ENCODE measurements at places on chromosomes 13 and 19.

DNA sequence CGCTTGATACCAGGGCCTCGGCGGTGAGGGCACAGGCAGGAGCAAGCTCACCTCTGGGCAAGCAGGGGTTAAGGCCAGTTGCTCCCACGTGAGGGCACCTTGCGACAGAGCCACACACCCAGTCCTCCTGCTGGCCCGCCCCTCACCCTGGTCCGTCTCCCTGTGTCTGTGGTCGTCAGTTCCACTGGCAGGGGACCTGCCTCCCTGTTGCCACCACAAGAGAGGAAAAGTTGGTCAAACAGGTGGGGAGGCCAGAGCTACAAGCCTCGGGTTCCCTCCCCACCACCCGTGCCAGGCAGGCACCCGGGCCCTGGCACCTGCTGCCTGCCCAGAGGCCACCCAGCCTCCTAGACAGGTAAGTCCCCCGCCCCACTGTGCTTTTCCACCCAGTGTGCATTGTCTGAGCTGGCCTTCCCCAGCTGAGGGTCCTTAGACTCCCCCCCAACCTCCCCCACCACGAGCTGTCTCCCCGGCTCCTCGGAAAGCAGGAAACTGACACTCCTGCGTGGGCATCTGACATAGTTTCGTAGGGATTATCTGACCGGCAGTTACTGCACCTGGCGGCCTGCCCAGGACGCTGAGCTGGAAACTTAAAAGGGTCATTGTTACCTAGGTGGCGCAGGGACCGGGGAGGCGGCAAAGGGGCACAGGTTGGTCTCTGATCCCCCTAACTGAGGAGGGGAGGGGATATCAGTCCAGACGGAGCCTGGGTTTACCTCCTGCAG is at the start of gene TJP3:
TJP3 (plus strand) TSS at position 178 of the 725 bp plus-strand sequence. CDS start 20,049 bp downstream, outside the sequence.
- no peak for DNase-seq

DNA sequence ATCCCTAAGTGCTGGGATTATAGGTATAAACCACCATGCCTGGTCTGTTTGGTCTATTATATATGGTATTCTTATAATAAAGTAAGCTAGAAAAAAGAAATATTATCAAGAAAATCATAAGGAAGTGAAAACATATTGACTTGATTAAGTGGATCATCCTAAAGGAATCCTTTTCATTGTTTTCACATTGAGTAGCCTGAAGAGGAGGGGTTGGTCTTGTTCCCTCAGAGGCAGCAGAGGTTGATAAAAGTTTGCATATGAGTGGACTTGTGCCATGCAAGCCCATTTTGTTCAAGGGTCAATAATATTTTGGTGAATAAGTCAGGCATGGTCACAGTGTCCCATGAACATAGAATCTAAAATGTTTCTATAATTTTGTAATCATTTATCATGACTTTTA is 52.7 kb downstream of the ZNF627 start:
- no peak for DNase-seq

GRCh38 chr13:97935071-97935470 is 18.4 kb upstream of the IPO5 start:
- DNase-seq: no peak

DNA sequence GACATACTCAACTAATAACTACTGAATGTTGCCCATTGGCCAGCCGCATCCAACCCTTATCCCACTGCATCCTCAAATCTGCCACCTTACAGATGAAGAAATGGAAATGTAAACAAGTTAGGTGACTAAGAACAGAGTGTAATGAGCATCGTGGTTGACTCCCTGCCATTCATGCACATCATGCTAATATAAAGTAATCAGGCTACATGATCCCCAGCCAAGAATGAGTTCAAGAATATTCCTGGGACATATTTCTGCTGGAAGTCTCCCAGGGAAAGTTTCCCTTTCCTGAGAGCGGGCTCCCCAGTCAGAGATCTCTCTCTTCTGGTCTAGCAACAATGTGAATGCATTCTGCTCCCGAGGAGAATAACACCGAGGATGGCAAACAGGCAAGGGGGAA is 55.9 kb upstream of the SERP2 start:
- no peak for DNase-seq

GRCh38 chr13:67225252-67226159 is 4.6 kb downstream of the PCDH9 start:
- DNase-seq: no peak

- peak; percentile 72 for DNase-seq
These were observed 4.2 kb upstream of the ZSCAN4 start for GRCh38 chr19:57664269-57665127.

All from femur (tissue), 1 donor.